Neural crest cell (in vitro differentiated cells): ENCODE measurements at places on chromosomes 12 and 14. TPM values are rescaled to one million over a fixed set of nuclear protein-coding genes. Genes with fewer than 3 reads are reported as not detected.

Gene STAC3
- 3.8 and 4.1 TPM in 2 replicates for total RNA-seq

Gene PPP4R4
- total RNA-seq: 1.1 and 1.6 TPM in 2 replicates

Gene IL31
- total RNA-seq: not detected in 2 replicates

Gene ASB2
- total RNA-seq: 3.0 and 3.5 TPM in 2 replicates

Gene CLECL1
- total RNA-seq: not detected in 2 replicates

Gene RFLNA
- total RNA-seq: 2.1 and 2.8 TPM in 2 replicates

Gene REP15
- 1.3 and 1.5 TPM in 2 replicates for total RNA-seq

Gene MMP19
- total RNA-seq: not detected in 2 replicates

Gene IRAK3
- total RNA-seq: 0.56 and 0.61 TPM in 2 replicates

Gene SMCO3
- total RNA-seq: not detected in 2 replicates

Gene KRT77
- not detected in 2 replicates for total RNA-seq

Gene GPRC5D
- total RNA-seq: not detected in 2 replicates

Gene VASH1
- 68.1 and 72.0 TPM in 2 replicates for total RNA-seq

Gene BRI3BP
- 18.6 and 19.0 TPM in 2 replicates for total RNA-seq

Gene RHOJ
- total RNA-seq: 28.0 and 34.6 TPM in 2 replicates

Gene TCL1A
- total RNA-seq: not detected in 2 replicates

Gene SLC25A21
- 2.2 and 4.2 TPM in 2 replicates for total RNA-seq

Gene CELA1
- not detected in 2 replicates for total RNA-seq

Gene RECQL
- total RNA-seq: 24.7 and 26.9 TPM in 2 replicates

Gene CLEC4E
- total RNA-seq: not detected in 2 replicates

Gene SERPINA9
- total RNA-seq: not detected in 2 replicates

Gene PMCH
- not detected in 2 replicates for total RNA-seq

Gene ADSS1
- 4.4 and 5.0 TPM in 2 replicates for total RNA-seq

Gene SERPINA12
- not detected in 2 replicates for total RNA-seq

Gene LRP1-AS
- not detected in 2 replicates for total RNA-seq

Gene KRT79
- total RNA-seq: not detected in 2 replicates

Gene TTC6
- total RNA-seq: 0.40 TPM in 1 of 2 replicates, not detected in the other

Gene KCNA5
- total RNA-seq: not detected in 2 replicates

Gene VRTN
- total RNA-seq: not detected in 2 replicates

Gene CCDC196
- total RNA-seq: not detected in 2 replicates
